ENCODE measurements at places on chromosomes 13 and 19. TPM values are rescaled to one million over a fixed set of nuclear protein-coding genes. Genes with fewer than 3 reads are reported as not detected.

- peak; percentile 37 for DNase-seq
These were observed 540.5 kb downstream of the PCDH9 start for GRCh38 chr13:66689628-66690027.

DNA sequence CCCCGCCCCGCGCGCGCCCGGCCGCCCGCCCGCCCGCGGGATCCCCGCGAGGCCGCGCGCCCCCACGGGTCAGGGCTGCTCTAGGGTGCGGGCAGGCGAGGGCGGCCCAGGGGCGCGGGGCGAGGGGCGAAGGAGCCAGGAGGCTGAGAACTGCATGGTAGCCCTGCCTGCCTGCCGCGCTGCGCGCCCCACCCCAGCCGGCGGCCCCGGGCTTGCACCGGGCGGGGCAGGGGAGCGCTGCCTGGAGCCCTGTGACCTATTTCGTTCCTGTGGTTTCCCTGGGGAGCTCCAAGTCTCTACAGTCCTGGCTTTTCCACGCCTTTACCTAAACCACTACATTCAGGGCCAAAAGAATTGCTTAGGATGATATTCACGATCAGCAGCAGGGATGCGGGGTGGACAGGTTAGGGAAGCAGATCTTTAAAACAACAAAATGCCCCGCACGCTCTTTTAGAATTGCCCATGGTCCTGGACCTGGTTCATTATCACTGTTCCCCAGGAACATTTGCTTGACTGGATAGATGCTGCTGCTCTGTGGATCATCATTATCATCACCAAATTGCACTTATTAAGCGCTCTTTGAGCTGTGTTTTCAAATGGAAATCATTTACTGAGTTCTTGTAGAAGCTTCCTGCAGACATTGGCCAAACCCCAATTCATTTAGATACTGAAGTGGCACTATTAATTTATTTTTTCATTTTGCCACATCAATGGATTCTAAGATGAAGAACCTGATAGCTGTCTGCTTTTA lies 421 bp upstream of the GPR12 start:
- DNase-seq = no peak

DNA sequence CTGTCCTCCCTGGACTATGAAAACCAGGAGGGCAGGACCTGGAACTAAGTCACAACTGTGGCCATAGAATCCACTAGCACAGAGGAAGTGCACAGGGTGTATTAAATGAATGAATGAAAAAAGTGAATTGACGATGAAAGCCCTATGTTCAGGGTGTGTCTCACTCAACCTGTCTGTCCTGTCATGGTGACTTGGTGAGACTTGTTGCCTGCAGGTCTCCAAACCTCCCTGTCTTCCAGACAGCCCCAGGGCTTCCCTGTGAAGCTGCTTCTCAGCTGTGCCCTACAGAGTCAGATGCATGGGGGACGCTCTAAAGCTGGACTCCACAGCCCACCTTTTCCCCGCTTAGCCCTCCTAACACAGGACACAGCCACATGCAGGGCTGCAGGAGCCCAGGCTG lies 4.8 kb upstream of the IGFL1 start:
- no peak for DNase-seq

GRCh38 chr13:73894995-73895571 lies 239.1 kb downstream of the KLF12 start:
- no peak for DNase-seq

GRCh38 chr13:26441476-26441875 lies 116.0 kb upstream of the WASF3 start:
- DNase-seq = no peak

DNA sequence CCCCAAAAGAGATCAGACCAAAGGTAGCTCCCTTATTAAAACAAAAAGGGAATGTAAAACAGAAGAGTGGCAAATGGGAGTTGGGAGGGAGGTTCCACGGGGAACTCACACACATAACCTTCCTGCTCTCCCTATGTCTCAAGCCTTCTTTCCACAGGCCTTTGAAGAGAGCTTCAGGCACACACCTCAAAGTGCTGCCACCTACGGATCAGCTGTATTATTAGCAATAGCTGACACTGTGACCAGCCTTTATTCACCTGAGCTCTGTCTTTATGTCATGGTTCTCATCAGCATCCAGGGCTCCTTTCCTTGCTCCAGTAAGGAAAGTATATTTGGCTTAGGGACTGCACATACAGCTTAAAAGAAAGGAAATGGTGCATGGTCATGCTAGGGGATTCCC lies 11.3 kb downstream of the ZNF571 start:
- no peak for DNase-seq

GRCh38 chr19:20182222-20182785 lies 15.3 kb downstream of the ZNF486 start:
- DNase-seq = no peak

The CEACAM7 gene
- not detected for total RNA-seq

The F10 gene
- total RNA-seq = 2.7 TPM

The FCHO1 gene
- 0.36 TPM for total RNA-seq

The ZNF790 gene
- total RNA-seq = 13.2 TPM

DNA sequence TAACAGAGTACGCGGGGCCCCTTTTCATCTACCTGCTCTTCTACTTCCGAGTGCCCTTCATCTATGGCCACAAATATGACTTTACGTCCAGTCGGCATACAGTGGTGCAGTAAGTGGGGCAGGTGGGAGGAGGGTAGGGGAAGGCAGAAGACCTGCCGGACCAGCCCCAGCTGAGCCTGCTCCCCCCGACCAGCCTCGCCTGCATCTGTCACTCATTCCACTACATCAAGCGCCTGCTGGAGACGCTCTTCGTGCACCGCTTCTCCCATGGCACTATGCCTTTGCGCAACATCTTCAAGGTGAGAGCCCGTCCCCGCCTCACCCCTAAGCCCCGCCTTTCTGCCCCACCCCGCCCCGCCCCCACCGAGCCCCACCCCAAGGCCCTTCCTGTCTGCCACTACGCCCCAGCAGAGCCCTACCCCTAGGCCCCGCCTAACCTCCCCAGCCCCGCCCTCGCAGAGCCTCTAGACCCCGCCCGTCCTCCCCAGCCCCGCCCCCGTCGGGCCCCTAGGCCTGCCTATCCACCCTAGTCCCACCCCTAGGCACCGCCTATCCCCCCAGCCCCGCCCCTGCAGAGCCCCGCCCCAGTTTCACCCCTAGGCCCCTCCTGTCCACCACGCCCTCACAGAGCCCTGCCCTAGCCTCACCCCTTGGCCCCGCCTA lies 7.7 kb downstream of the NDUFB7 start:
- DNase-seq = no peak

- DNase-seq = no peak
These were observed 91.3 kb downstream of the USP12 start for GRCh38 chr13:27080018-27080948.

The CAPS gene
- 3.5 TPM for total RNA-seq

DNA sequence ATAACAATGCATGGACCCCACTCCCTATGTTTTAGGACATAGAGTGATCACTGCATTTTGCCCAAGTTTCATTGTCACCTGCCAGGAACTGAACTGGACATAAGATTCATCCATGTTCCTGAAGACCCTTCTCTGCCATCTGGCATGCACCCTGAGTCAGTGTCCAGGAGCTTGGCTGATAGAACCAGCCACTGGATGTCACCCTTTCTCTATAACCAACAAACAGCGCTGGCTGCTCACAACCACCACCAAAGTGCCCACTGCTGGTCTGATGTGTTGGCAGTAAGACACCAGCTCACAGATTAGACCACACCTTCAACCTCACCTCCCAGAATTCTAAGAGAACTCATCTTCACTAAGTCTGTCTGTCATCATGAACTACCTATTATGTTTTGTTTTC lies 333.4 kb downstream of the ITGBL1 start:
- DNase-seq = no peak

GRCh38 chr13:75550159-75550567 lies 572 bp downstream of the UCHL3 start:
- peak; percentile 61 for DNase-seq

The ATP8B3 gene
- 3.3 TPM for total RNA-seq

- no peak for DNase-seq
These were observed 91.8 kb downstream of the UBL3 start for GRCh38 chr13:29758531-29759114.

GRCh38 chr13:103140001-103140671 lies 73.9 kb upstream of the SLC10A2 start:
- no peak for DNase-seq

DNA sequence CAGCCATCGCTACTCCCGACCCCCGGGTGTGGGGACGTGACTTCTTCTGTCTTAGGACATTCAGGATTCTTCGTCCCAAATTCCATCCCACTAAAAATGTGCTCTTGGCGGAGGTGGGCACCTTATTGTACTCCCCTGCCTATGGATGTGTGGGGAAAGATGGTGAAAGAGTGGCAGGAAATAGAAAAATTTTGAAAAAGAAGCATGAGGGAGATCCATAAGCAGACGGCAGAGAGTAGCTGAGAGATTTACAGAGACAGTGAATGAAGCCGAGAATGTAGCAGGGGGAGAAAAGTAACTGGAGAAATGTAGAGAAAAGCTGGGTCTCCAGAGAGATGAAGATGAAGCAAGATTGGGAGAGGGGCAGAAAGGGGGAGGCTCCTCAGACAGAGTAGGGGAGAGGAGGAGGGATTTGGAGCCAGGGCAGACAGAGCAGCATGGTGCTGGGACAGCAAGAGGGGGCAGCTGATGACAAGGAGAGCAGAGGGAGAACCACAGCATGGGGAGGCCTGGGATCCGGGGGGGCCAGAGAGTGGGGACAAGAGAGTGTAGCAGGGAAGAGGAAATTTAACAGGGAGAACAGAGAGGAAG lies 843 bp downstream of the ZNF610 start:
- DNase-seq = peak; percentile 3

Data from fibroblast of the aortic adventitia (primary cell).